ENCODE measurements at places on chromosomes 7 and 10.

- DNase-seq, result no peak
These were observed 49.1 kb upstream of the C1QL3 start for GRCh38 chr10:16570731-16571130.

GRCh38 chr7:152462995-152463708, 27.3 kb upstream of the KMT2C start:
- DNase-seq, result no peak

- no peak for DNase-seq
These were observed 179.8 kb downstream of the CXCL12 start for GRCh38 chr10:44205067-44205466.

GRCh38 chr10:78689584-78689935, 379.2 kb upstream of the ZMIZ1 start:
- DNase-seq, result no peak

GRCh38 chr10:3790858-3791257, 5.8 kb upstream of the KLF6 start:
- DNase-seq, result no peak

DNA sequence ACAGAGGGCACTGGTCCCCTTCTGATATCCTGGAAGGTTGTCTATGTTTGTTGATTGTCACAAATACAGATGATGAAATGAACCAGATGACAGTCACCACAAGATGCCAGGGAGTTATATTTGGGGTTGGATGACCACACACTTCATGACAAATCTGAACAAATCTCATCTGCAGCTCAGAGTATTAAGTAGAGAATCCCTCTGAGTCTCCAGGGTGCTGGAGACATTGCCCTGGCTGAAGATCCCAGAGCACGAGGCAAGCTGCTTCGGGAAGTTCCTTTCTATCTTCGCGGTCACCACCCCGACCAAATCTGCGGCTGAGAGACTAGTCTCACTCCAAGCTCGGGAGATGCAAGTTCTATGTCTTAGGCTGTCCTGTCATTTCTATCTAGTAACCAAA, 9.0 kb downstream of the DENND2A start:
- no peak for DNase-seq

- DNase-seq, result no peak
These were observed 66.3 kb downstream of the CYTH3 start for GRCh38 chr7:6205971-6206660.
